ENCODE measurements at places on chromosomes 3 and 15. TPM values are rescaled to one million over a fixed set of nuclear protein-coding genes. Genes with fewer than 3 reads are reported as not detected.

GRCh38 chr3:18114894-18115293 is 310.2 kb downstream of the SATB1 start:
- DNase-seq: no peak

DNA sequence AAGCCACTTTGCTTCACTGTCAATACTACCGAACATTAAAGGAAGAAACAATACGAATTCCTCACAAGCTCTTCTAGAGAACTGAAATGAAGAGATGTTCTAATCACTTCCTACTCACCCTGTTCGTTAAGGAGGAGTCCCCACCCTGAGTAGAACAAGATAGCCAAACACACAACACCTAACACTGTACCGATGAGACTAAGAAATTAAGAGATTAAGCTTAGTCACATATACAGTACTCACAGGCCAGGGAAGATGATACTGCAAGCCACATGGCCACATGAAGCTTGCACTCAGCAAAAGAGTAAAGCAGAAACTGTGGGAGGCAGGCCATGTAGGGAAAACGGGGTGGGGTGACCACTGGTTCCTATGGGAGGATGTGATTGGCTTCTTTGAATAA is 48.0 kb downstream of the CGGBP1 start:
- no peak for DNase-seq

DNA sequence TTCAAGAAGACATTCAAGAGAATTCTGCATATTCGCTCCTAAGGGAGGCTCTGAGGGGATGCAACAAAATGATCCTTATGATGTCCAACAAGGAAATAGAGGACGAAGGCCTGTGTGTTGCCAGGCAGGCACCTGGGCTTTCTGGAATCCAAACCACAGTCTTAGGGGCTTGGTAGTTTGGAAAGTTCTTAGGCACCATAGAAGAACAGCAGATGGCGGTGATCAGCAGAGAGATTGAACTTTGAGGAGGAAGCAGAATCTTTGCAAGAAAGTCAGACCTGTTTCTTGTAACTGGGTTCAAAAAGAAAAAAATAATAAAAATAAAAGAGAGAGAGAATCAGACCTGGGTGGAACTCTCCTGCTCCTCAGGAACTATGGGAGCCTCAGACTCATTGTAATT is 11.7 kb upstream of the ATG7 start:
- DNase-seq: no peak

DNA sequence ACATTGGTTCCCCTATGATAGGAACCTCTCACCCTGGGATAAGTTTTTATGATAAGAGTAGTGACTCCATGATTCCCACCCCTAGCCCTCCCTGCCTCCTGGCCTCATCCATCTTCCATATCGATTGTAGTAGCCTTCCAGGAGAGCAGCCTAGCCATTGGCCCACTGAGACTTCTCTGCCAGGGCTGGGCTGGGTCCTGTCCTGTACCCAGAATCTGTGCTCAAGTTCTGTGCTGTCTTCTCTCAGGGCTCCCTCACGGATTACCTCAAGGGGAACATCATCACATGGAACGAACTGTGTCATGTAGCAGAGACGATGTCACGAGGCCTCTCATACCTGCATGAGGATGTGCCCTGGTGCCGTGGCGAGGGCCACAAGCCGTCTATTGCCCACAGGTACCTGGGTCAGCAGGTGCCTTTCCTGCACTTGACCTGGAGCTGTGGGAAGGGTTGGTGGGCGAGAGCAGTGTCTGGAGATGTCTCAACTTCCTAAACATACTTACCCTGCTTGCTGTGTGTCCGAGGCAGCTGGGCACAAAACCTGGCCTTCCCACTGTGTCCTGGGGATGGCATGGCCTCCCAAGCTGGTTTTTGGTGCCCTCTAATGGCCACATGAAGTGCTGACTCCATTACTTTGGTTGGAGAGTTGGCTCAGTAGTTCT is 16.6 kb upstream of the EXOG start:
- DNase-seq: peak; percentile 37

DNA sequence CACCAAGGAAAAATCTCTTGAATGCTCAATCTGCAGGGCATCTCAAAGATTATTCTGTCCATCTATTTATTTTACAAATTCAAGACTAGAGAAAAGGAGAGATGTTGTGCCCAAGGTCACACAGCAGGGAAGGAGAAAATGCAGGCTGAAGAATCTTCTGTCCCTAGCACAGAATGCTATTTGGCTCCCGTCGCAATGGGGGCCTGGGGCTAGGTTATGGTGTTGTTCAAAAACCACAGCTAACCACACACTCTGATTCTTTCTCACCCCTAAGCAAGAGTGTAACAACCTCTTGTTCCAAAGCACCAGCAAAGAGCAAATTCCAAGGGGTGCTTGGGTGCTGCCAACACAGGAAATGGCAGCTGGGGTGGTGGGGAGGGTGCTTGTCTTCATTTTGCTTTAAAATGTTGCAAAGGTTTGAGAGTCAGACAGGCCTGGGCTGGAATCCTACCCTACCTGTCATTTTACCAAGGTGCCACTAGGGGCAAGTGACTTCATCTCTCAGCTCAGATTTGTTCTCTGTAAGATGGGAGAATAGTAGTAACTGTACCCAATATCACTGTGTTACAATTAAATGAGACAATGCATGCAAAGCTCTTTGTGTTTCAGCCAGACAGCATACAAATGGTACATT is 112.5 kb downstream of the ADAMTS9 start:
- no peak for DNase-seq

RASL12 gene
- total RNA-seq: not detected

CEP19 gene
- total RNA-seq: 3.1 TPM

GRCh38 chr15:63834500-63835210 is 907 bp upstream of the HERC1 start:
- DNase-seq: no peak

DNA sequence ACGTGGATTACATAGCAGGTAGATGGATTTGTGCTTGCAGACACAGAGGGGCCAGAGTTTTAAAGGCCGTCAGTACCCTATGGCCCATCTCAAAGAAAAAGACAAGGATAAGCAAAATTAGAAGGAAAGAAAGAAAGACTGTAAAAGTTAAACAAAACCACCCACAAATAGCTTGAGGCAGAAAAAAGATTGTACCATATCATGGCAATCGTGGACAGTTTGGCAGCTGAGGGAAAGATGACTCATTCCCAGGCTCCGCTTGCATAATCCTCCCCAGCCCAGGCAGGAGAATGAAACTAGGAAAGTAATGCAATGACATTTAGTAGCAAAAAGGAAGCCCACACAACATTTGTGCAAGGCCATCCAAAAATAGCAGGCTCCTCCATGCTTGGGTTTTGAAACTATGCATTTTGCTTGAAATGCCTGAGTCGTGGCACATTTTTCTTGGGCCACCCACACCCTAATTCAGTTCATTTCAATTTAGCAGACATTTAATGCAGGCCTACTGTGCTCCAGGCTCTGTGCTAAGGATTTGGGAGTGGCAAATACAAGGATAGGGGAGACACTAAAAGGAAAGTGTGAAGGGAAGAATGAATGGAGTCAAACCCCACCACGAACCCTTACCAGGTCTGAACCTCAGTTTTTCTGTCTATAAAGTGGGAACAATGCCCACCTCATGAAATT is 40.9 kb upstream of the SMAD3 start:
- DNase-seq: no peak

GRCh38 chr3:187024536-187025226 is 94.4 kb downstream of the ST6GAL1 start:
- no peak for DNase-seq

GRCh38 chr3:16704941-16705340 is 99.7 kb upstream of the DAZL start:
- no peak for DNase-seq

DNA sequence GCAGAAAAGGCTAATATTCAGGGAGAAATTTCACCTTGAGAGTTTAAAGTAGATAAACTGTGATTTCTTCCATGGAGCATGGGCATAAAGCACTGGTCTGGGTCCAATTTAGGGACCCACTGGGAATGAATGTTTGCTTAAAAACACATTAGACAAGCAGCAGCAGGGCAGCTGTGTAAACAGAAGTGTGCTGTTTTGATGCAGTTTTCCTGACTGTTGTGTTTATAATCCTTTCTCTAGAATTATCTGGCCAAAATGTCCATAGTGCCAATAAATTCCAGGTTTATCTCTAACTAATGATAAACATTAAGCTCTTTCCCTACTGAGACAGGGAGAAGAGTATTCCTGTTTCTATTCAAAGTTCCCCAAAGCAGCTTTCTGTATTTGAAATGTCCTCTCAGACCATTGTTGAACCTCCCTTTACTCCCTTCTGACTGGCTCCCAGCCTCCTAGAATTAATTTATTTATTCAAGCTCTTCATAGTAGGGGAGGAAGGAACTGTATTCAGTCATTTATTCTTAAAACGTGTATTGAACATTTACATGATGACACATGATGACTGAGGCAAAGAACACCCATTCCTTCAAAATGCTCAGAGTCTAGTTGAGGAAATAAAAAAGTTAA is 7.0 kb upstream of the TM4SF18 start:
- DNase-seq: no peak

KNL1 gene
- 4.2 TPM for total RNA-seq

All from glomerular endothelial cell (primary cell).